M059J (cell line): ENCODE measurements at places on chromosomes 12 and 14.

DNA sequence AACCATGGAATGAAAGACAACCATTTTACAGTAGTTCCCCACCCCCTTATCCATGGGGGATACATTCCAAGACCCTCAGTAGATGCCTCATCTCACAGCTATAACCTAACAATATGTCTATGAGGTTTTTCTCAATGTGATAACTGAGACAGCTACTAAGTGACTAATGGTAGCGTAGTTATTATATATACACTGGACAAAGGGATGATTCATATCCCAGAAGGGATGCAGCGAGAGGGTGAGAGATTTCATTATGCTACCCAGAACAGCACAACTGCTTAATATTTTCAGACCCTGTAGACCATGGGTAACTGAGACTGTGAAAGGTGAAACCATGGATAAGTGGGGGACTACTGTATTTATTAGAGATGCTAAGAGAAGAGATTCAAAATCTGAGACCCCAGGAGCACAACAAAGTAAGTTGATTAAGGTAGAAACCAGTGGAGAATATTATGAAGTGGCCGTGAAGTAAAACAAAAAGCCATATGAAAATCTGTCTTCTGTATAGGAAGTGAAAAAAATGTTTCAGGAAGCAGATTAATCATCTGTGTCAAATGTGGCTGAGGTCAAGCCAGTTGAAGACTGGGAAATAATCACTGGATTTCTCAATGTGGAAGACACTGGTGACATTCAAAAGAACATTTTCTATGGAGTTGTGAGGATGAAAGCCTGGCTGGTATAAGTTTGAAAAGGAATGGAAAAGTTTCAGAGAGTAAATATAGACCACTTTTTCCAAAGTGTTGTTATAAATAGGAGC is 77.2 kb downstream of the RPL10L start:
- DNase-seq, result peak; percentile 15

GRCh38 chr12:6345319-6346091 is 3.6 kb upstream of the TNFRSF1A start:
- peak; percentile 99 for DNase-seq

- DNase-seq, result peak; percentile 22
Observed at GRCh38 chr12:40325349-40325960, 100.7 kb downstream of the LRRK2 start.

- peak; percentile 55 for DNase-seq
Observed at GRCh38 chr12:18165422-18165871, 75.5 kb upstream of the RERGL start.

- no peak for DNase-seq
Observed at GRCh38 chr12:100489251-100489820, 15.7 kb downstream of the NR1H4 start.

GRCh38 chr12:14395074-14395778 is 29.7 kb downstream of the ATF7IP start:
- no peak for DNase-seq

- no peak for DNase-seq
Observed at GRCh38 chr14:55347748-55348147, 63.9 kb downstream of the ATG14 start.

- no peak for DNase-seq
Observed at GRCh38 chr14:51464411-51464810, 187.3 kb upstream of the FRMD6 start.

GRCh38 chr14:76311079-76311758 is 64.7 kb upstream of the ESRRB start:
- DNase-seq, result no peak

- no peak for DNase-seq
Observed at GRCh38 chr14:102898298-102898697, 24.2 kb upstream of the AMN start.

GRCh38 chr12:53320352-53321195 is 836 bp downstream of the AAAS start:
- DNase-seq, result peak; percentile 39

GRCh38 chr12:124586756-124587155 is 19.3 kb upstream of the NCOR2 start:
- no peak for DNase-seq

GRCh38 chr12:49535921-49536525 is 2.8 kb upstream of the KCNH3 start:
- peak; percentile 45 for DNase-seq

- peak; percentile 56 for DNase-seq
Observed at GRCh38 chr12:57754411-57755193, at the start of gene MARCHF9. MARCHF9 (plus strand) TSS chr12:57755103; CDS start chr12:57755529, 426 bp downstream.

DNA sequence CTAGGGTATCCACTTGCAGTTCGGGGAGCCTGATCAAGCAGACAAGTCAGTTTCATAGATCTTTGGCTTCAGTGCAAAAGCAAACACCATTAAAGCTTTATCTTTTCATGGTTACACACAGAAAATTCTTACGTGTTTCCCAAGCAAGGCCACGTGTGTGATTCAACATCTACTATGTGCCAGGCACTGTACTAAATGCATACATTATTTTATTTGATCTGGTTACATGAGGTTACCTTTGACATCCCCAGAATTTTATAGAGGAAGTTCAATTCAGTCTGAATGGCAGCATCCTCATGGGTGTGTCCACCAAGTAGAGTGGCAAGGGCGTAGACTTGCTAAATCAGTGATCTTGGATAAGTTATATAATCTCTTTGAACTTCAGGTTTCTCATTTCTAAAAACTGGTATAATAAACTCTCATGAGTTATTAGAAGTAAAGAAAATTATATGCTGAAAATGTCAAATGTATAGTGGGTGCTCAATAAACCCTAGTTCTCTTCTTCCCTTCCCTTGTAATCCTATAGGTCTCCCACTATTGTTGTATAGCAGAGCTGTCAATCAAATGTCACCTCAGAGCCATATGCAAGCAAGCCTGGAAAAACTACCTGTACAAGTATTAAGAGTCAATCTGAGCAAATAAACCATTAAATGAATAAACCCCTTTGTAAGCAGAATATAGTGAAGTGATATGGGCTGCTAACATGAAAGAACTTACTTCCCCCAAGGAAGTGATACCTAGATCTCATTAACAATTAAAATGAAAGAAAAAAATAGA is 50.3 kb upstream of the TMX1 start:
- DNase-seq, result no peak

DNA sequence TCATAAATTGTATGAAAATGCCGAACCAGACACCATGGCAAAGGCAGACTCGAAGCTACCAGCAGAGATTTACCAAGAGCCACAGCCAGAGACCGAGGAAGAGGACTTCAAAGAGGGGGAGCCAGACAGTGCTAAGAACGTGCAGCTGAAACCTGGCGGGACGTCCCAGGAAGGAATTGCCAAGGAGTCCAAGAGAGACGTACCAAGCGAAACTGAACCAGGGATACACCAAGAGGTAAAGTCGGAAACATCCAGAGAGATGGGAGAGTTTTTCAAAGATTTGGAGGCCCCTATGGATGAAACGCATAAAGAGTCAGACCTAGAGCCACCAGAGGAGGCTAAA is 294 bp downstream of the SAMD15 start:
- DNase-seq, result no peak

GRCh38 chr12:88662961-88663360 is 82.7 kb upstream of the KITLG start:
- DNase-seq, result no peak

DNA sequence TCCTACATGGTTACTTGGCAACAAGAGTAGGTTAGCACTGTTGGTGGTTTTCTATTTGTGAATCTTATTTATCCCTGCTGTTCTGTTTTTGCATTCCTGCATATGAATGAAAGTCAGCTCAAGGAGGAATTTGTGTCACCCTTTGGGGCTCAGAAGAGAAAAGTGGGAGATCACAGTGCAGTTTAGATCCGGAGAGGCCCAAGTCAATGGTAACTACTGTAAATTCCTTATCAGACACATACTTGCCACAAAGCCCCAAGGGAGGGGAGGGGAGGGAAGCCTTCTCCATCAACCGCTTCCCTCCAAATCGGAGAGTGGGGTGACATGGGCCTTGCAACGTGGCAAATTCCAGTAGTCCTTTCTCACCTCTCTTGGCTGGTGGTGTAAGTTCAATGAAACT is 15.0 kb downstream of the GSG1 start:
- DNase-seq, result no peak
